RPMI8226 (cell line): ENCODE measurements at places on chromosomes 11 and 22.

DNA sequence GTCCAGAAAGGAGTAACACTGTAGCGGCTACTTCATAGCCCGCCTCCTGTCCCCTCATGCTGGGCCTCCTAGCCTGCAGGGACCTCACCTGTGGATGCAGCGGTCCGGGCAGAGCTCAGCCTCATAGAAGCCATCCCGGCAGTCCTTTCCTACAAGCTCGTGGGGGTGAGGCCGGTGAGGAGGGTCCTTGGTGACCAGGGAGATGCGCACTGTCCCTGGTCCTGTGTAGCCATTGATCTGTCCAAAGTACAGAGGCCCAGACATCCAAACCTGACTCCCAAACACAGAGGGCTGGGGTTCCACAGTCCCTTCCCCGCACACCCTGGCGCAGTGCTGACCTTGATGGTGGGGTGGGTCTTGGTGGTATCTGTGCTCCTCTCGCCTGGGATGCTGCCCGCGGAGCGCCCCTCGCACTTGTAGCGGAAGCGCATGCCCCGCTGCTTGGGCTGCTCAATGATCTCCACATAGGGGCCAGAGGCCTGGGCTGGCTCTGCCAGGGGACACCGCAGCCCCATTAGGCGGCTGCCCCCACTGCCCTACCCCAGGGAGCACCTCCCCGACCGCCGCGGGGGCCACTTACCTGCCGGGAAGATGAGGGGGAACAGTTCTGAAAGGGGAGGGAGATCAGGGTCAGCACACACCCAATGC, 993 bp downstream of the RELA start:
- no peak for DNase-seq

GRCh38 chr11:16367252-16367651, 10.9 kb upstream of the SOX6 start:
- no peak for DNase-seq

GRCh38 chr22:49783036-49783746, 44.5 kb downstream of the BRD1 start:
- DNase-seq, result no peak

GRCh38 chr11:46894961-46895360, 23.4 kb downstream of the LRP4 start:
- no peak for DNase-seq

DNA sequence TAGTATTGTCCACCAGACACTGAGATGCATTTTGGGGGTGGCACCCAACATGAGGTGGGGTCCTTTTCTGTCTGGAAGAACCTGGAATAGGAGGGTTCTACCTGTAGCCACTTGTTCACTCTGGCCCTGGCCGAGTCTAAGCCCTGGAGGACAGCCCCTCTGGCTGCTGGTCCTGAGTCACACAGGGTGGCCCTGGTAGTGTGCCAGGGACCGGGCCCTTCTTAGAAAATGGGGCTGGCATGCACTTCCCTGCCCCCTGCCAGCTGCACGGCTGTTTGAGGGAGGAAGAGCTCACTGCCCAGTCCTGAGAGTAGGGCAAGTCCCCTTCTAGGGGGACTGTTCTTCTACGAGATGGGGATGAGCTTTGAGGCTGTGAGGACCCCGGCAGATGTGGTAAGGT, 2.2 kb downstream of the PLCB3 start:
- DNase-seq, result peak; percentile 2

GRCh38 chr11:86103808-86104207, 34.9 kb upstream of the PICALM start:
- DNase-seq, result no peak

DNA sequence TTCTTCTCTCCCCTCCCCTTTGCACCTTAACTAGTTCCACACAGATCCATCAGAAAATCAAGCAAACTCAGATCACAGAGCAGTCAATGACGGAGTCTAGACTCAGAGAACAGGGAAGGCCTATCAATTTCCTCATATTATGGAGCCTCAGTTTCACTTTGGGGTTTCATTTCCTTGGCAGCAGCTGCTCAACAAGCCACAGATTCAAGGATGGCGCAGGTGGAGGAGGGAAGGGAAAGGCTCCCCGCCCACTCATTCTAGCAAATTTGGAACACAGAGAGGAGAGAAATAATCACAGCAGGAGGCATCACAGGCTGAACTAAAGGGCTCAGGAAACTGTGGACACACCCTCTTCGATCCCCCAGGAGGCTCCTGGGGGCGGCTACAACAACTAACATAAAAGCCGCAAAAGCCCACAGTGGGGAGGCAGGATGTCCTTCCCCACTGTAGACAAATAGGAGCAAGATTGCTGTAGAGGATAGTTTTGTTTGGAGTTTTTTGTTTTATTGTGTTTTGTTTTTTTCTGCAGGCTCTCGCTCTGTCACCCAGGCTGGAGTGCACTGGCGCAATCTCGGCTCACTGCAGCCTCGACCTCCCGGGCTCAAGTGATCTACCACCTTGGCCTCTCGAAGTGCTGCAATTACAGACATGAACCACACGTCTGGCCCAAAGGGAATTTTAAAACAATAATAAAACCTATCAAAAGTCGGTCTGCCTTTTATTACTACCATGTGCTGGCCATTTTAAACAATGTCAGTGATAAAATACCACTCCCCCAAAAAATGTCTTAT, 3.4 kb downstream of the PLAAT3 start:
- DNase-seq, result no peak

- DNase-seq, result peak; percentile 100
Measured at GRCh38 chr11:65497141-65498041, 1.5 kb upstream of the MALAT1 start.

GRCh38 chr11:84398017-84398626, 1112.0 kb upstream of the CCDC90B start:
- DNase-seq, result peak; percentile 37

DNA sequence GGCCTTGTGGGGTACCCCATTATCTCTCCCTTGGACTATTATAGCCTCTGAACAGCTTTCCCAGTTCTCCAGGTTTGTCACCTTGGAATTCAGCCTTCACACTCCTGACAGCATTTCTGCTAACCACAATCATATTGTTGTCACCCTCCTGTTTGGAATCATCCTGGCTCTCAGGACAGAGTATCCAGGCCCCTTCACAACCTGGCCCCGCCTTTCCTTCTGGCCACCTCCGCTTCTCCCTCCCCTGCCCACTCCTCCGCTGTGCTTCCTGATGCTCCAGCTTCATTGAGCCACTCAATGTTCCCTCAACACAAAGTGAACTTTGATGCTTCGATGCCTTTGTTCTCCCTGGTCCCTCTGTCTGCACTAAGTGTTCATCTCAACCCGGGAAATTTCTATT, 3.1 kb downstream of the GPR83 start:
- no peak for DNase-seq

DNA sequence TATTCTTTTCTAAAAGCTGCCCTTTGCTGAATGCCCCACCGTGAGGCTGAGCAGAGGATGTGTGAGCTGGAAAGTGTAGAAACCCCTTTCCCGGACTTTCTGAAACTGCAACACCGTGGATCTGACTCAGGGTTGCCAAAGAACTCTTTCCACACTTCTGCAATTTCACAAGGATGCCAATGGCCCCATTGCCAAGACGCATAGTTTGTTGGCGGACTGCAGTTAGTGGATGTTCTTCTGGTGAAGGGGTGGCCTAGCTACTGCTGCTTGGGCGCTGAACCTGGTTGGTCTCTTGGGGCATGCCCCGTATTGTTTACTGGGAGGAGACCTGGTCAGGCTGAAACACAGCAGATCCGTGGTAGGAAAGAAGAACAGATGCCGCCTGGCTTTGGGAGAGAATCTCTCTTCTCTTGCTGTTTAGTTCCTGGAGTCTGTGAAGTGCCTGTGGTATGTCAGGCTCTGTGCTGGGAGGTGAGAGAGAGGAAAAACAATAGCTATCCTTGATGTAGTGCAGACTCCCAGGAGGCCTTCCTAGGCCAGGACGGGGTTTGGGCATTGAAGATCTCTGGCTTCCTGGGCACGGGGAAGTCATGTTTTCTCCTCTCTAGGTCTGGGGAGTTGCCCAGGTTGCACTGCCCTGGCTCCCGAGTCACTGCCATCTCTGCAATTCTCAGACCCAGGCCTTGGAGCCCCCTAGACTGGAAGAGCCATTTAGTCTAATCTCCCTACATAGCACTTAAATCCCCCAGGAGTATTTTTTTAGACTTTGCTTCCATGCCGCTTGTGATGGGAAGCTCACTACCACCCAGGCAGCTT, 26.9 kb downstream of the CD82 start:
- DNase-seq, result no peak

DNA sequence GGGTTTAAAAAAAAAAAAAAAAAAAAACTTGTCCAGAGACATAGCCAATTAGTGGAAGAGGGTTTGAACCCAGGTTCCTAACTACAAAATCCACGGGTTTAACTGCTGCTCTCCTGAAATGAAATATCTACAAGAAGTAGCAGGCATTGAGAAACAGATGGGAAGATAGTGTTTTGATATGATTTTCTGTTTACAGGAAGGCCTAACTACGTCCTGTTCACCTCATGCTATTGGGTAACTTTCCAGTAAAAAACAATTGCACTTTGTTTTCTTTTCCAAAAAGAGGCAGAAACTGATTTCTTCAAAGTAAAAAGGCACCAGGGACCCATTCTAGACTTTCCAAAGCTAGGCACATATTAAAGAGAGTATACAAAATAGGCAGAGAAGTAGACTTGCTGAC, 5.9 kb upstream of the C11orf91 start:
- DNase-seq, result no peak

GRCh38 chr11:36450110-36450572, 59.9 kb downstream of the TRAF6 start:
- DNase-seq, result no peak

DNA sequence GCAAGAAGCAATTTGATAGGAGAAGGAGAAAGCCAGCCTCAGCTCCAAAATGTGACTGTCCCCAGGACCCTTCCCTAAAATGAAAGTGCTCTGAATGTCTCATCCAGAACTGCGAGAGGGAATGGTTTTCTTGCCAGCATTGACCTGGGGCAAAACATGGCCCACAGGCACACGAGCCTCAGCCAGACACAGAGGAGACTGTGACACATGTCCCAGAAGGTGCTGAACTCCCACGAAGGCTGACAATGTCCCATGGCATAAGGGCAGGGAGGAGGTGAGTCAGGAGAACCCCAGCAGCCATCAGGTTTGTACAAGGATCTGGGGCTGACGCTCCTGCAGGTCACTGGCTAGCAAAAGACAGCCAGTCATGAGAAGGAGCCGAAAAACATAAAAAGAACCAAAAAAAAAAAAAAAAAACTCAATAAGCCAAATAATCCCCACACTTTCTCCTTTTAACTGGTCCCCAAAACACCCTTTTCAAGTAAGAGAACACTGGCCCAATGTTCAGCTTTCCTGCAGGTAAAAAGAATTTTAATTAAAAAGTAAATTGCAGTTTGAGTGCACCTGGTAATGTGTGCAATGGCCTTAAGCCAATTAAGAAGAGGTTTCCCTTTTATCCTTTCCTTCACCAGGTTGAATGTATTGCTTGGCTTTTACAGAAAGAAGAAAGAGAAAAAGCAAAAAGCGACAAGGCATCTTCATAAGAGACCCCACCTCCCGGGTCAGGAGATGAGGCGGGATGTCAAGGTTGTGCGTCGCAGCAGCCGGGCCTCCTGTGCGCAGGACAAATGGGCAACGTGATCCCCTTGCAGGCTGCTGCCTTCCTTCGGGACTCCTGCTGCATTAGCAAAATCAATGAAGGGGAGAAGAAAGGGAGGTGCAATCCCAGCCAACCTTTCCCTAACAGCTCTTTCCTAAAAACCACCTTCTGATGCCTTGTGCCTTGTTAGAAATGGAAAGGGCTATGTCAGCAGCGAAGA, 43.6 kb downstream of the GALNT18 start:
- no peak for DNase-seq

GRCh38 chr11:99257131-99257530, 236.4 kb downstream of the CNTN5 start:
- no peak for DNase-seq

DNA sequence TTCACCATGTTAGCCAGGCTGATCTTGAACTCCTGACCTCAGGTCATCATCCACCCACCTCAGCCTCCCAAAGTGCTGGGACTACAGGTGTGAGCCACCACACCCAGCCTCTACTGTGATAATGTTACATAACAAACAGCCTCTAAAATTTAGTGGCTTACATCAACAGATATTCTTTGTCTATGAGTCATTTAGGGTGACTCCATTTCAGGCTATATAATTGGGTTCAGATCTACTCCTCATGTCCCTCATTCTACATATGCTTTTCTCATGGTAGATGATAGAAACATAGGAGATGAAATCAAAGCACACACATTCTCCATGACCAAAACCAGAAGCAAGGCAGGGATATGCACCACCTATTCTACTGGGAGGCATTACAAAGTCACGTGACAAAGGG, 72.7 kb downstream of the SIK2 start:
- DNase-seq, result no peak

GRCh38 chr11:798093-798713, at the start of gene SLC25A22:
SLC25A22 (minus strand) TSS chr11:798281; CDS start chr11:795006, 3,275 bp downstream.
- peak; percentile 87 for DNase-seq

GRCh38 chr11:27443746-27444507, 28.7 kb downstream of the LGR4 start:
- no peak for DNase-seq

GRCh38 chr11:29679996-29680395, 336.8 kb downstream of the KCNA4 start:
- DNase-seq, result no peak
